Mesendoderm (in vitro differentiated cells): ENCODE measurements at places on chromosomes 6 and 20.

DNA sequence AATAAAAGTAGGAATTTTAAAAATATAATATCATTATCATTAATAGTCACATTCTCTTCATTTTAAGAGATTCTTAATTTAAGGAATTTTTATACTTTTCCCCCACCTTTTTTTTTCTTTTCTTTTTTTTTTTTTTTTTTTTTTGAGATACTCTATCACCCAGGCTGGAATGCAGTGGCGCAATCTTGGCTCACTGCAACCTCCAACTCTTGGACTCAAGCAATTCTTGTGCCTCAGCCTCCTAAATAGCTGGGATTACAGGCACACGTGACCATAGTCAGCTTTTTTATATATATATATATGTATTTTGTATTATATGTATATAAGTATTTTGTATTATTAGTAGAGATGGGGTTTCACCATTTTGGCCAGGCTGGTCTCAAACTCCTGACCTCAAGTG lies 457.7 kb downstream of the CDKAL1 start:
- DNase-seq: no peak

- no peak for DNase-seq
These were observed 187.1 kb downstream of the EYA4 start for GRCh38 chr6:133428295-133428694.

GRCh38 chr6:41047745-41048732 lies 5.0 kb upstream of the APOBEC2 start:
- DNase-seq: peak; percentile 35

- DNase-seq: no peak
These were observed 74.1 kb upstream of the MC3R start for GRCh38 chr20:56174416-56174815.

DNA sequence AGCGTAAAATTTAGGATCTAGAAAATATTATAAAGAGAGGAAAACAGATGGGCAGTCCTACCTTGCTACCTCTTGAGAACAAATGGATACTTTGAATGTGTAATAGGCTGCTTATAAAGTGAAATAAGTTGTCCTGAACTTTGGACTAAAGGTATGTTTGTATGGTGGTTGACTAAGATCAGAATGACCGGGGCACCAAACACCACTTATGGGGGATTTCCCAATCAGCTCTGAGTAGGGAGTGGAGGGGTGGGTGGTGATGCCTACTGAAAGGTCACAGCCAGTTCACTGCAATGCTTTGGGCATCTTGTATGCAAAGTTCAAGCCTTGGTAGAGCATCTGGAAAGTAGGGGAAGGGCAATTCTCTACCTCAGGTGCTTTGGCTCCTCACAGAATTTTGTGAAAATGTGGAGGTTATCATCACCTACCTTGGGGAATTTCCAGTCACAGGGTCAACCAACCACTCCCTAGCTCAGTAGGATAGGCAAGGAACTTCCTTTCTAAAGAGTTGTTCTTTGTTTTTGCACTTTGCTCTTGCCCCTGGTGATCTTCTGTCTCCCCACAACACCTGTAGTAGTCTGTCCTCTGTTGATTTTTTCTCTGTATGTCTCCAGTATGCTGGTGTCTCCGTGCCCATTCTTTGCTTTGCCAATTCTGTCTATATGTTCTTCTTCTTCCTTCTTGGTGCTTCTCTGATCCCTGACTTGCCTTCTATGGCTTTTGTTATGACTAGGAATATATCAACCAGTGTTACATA lies at the start of gene TRIM31:
Gene TRIM31, minus strand, starts transcription at position 88 of the 757 bp plus-strand sequence. CDS start 285 bp downstream, outside the sequence.
- DNase-seq: no peak

DNA sequence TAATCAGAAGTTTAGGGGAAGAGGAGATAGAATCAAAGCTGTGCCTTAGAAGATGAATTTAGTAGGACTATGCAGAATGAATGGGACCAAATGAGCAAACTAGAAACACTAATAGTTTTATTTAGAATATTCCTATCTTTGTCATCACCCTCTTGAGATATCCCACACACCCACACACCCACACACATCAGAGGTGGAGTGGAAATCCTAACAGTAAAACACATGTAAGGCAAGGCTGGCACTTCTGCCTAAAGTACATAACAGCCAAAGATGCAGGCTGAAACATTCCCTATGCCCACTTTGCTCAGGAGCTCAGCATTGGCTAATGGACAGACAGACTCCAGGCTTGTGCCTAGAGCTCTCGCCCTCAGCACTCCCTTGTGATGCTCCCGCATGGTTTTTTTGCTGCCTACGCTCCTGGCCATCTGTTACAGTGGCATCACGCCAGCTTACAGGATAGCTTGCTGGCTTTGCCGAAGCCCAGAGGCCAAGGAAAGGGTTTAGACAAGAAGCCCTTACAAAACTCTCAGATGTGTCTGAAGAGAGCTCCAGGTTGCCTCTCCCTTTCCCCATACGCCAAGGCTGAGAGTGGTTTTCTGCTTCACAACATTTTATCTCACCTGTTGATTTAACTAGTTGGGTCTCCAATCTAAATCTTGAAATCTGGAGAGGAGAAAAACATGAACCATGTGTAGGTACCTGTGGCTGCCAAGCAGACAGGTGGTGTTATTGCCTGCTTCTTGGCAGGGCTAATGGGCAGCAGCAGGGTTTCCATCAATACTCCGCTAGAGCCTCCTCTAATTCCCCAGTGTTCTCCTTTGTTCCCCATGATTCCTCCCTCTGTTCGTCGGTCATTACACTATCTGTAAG lies 282.6 kb upstream of the ID4 start:
- no peak for DNase-seq

DNA sequence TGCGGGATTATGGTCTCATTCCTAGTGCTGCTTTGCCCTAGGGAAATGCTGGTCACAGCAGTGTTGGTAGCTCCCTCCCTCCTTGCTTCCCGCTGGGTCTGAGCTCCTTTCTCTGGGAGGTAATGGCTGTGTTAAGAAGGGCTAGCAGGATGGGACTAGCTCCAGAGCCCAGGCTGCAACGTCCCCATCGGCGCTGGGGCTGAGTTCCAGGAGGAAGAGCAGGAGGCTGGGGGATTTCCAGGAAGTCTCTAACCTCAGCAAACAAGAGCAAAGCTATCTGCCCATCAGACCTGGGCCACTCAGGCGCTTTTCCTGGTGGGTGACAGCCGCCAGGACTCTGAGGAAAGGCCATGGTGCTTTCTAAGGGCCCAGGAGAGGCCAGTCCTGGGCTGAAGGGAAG lies 174.2 kb downstream of the DLL1 start:
- DNase-seq: no peak

DNA sequence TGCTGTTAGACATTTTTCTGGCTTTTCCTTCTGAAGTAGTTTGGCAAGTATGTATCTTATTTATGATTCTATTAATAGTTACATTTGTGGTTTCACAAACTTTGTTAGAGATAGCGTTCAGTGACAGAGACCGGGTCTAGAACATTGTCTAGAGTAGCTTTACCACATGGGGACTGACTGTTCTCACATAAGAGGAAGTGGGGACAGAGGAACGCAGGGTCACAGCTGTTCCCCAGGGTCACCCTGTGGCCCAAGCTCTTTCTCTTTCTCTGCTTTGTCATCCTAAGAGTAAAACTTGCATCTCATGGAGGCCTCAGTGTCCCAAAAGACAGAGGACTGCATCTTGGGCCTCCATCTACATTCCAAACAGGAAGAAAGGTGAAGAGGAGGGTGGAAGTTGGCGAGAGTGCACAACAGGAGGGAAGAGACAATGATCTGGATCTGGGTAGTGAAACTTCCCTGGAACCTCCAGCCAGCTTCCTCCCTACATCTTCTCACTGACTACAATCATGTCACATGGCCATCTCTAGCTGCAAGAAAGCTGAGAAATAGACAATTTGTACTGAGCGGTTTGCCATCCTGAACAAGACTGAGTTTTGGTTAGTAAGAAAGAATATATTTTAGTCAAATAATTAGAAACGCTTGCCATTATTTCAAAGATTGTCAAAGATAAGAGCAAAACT lies 645.8 kb upstream of the ARID1B start:
- DNase-seq: no peak

- DNase-seq: peak; percentile 34
These were observed 807 bp upstream of the OTOR start for GRCh38 chr20:16747291-16747811.

DNA sequence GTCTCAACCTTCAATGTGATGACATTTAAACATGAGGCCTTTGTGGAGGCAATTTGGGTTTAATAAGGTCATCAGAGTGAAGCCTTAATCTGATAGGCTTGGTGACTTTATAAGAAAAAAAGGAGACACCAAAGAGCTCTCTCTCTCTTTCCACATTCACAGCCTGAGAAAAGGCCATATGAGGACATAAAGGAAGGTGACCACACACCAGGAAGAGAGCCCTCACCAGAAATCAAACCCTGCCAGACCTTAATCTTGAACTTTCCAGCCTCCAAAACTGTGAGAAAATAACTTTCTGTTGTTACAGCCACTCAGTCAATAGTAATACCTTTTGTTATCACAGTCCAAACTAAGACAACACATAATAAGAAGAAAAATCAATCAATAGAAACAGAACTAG lies 47.7 kb downstream of the COL12A1 start:
- DNase-seq: no peak

GRCh38 chr6:149471801-149472200 lies 13.0 kb downstream of the ZC3H12D start:
- no peak for DNase-seq

GRCh38 chr20:17875981-17876385 lies 92.6 kb downstream of the SNX5 start:
- peak; percentile 72 for DNase-seq

- peak; percentile 89 for DNase-seq
These were observed at the start of gene MCUR1 for GRCh38 chr6:13814176-13814937. MCUR1 (minus strand) TSS chr6:13814557; CDS start chr6:13814429, 128 bp downstream.

- DNase-seq: no peak
These were observed 90.7 kb upstream of the PRDM1 start for GRCh38 chr6:105995391-105995865.

DNA sequence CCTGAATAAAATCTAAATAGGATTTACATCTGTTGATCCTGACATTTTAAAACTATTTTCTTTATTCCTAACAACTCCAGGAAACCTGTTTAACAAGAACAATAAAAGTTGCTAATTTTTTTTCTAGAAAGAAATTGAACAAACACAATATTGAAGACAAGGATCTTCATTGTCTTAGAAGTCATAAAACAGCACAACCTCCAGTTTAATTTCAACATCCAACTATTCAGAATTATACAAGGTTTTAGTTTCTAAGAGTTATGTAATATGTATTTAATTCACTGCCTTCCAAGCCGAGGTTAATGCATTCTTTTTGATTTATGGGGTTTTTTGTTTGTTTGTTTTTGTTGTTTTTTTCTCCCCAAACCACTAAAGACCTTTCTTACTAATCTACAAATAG lies 7.2 kb downstream of the BMP5 start:
- DNase-seq: no peak

DNA sequence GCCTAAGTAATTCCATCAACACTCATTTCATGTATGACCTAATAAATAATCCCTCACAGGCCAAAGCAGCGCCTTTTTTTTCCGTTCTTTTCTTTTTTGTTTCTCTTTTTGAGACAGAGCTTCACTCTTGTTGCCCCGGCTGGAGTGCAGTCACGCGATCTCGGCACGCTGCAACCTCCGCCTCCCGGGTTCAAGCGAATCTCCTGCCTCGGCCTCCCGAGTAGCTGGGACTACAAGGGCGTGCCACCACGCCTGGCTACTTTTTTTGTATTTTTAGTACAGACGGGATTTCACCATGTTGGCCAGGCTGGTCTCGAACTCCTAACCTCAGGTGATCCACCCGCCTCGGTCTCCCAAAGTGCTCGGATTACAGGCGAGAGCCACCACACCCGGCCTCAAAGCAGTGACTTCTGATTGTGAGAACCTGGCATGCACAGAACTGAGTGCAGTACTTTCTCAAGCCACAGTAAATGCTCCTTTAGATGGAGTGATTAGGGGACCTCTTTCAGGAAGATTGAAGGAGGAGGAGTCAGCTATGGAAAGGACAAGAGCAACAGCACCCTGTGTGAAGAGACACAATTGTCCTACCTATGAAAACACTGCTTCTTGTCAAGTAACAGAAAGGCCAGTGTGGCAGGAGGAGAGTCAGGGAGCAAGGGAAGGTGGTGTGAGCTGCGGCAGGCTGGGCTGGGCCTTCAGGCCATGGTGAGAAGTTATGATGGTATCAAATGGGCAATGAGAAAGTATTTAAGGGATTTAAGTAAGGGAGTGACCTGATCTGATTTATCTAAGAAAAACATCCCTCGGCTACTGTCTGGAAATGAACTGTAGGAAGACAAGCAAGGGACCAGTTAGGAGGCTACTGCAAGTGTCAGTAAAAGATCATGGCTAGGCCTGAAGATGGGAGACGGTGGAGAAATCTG lies 1.7 kb upstream of the SCAF8 start:
- DNase-seq: peak; percentile 64

- no peak for DNase-seq
These were observed 6.9 kb upstream of the KIF16B start for GRCh38 chr20:16580147-16580546.

DNA sequence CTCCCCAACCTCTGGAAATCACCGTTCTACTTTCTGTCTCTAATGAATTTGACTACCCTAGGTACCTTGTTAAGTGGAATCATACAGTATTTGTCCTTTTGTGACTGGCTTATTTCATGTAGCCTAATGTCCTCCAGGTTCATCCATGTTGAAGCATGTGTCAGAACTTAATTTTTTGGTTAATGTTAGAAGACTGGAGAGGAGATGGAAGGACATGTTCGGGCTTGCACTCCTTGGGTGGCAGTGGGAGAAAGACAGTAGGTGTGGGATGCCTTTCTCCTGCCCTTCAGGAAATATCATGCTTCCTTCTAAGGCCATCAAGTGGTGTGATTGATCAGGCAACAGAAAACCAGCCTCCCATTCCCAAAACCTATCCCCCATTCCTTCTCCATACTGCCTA lies 61.1 kb upstream of the RNF144B start:
- no peak for DNase-seq

DNA sequence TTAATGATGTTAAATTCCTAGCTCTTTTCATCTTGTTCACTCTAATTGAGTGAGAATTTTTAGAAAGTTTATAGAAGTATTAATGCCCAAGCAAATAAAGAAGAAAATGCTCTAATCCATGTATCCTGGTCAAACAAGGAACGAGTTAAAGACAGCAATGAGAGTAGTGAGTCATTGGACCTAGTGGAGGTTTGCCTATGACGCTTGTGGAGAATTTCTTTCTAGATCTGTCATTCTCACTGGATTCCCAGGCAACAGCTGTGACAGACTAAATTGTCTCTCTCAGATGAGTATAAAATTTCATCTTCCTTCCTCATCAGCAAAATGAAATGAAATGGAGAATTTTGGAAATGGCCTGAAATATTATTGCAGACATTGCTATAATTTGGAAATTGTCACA lies 127.9 kb downstream of the COL19A1 start:
- no peak for DNase-seq

GRCh38 chr20:56606174-56606945 lies 22.7 kb upstream of the TFAP2C start:
- DNase-seq: no peak

DNA sequence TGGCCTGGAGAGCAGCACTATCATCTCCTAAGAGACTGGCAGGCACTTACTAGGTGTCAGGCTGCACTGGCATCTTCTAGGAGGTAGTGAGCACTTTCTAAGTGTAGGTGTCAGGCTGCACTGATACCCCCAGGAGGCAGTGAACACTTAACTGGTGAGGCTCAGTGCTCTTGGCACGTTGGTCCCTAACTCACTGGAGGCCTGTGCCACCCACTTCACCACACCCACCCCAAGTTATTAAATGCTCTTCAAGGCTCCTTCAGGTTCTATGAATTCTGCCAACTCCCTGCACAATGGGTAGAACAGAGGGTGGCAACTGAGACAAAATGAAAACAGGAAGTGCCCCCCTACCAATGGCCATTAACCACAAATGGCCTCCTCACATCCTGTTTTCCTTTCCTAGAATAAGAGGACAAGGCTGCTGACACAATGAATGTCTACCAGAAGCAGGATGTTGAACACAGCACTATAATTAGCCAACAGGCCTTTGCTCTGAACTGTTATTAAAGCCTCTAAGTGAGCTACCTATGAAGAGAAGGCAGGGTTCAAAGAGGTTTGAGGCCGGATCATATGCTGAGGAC lies 29.4 kb downstream of the NCOA5 start:
- DNase-seq: no peak
